Foreskin melanocyte (primary cell): ENCODE measurements at places on chromosomes 13 and 19.

- no peak for DNase-seq
Observed at GRCh38 chr19:1270213-1270853, 1.2 kb downstream of the CIRBP start.

GRCh38 chr13:28161370-28161769 is 23.0 kb downstream of the PAN3 start:
- DNase-seq, result no peak

GRCh38 chr13:95470574-95471366 is 81.8 kb upstream of the CLDN10 start:
- DNase-seq, result no peak

DNA sequence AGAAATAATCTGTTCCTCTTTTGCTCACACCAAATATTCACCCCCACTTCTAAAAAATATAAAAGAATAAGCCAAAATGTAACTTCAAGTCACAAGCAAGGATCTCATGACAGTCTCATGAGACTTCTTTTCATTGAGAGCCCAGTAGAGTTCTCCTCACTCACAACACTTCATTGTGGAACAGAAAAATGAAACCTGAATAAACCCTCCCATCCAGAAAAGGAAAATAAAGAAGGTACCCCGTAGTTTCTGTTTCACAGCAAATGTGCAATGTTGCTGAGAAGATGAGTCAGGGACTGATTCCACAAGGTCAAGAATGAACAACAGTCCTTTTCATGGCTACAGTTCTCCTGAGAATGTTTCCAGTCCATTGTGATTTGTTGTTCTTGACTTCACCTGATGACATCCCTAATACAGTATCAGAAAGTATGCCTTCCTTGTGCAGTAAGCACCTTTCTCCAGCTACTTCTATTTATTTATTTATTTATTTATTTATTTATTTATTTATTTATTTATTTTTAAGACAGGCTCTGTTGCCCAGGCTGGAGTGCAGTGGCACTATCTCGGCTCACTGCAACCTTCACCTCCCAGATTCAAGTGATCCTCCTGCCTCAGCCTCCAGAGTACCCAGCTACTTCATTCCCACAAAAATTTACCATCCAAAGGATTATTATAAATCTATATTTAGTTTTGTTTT is 6.4 kb upstream of the ZNF841 start:
- no peak for DNase-seq

DNA sequence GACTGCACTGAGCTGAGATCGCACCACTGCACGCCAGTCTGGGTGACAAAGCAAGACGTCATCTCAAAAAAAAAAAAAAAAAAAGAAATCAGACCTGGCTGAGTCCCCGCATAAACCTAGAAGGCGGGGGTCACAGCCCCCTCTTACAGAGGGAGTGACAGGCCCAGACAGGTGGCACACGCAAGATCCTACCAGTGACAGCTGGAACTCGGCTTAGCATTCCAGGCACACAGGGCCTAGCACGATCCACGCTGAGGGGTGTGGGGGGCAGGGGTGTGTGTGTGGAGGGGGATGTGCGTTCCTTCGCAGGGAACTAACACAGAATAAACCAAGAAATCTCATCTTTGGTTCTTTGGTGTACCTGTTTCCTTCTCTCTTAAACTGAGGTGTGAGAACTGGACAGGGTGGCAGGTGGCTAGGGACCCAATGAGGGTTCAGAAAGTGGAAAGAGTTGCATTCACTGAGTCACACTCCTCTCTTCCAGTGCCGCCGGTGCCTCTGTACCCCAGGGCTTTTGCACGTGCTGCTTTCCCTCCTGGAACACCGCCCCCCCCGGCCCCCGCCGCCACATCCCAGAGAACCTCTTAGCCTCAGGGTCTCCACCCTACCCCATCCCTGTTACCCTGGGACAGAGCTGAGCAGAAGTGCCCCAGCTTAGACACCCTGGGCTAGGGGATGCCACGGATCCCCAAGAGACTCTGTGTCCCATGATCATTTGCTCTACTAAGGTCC is 5.0 kb downstream of the SGTA start:
- DNase-seq, result no peak

GRCh38 chr13:106348075-106348840 is 187.2 kb downstream of the EFNB2 start:
- DNase-seq, result no peak

DNA sequence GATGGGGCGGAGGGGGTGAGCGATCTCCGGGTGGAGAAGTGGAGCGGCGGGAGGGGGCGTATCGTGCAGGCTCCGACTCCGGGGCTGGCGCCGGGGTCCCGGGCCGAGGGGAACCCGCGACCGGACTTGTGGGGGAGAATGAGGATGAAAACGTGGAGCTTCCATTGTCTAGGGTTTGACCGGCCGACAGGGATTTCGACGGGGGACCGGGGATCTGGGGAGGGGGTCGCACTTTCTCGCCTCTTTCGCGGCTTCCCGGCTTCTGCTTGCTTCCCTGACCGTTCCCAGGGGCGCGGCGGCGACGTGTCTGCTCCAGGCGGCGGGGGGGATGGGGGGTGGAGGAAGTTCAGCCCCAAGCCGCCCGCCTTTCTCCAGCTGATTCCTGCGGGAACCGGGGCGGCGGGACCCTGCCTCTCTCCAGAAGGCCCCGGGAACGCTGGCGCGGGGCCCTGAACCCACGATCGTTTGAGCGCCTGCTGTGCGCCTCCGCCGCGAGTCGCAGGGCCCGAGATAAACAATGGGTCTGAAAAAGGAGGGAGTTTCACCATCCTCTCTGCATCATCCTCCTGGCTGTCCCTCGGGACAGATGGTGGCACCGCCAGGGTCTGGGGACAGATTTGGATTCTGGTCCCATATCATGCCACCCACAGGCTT is 790 bp downstream of the TPM4 start:
- no peak for DNase-seq

GRCh38 chr13:73776151-73776785 is 357.9 kb downstream of the KLF12 start:
- DNase-seq, result no peak

DNA sequence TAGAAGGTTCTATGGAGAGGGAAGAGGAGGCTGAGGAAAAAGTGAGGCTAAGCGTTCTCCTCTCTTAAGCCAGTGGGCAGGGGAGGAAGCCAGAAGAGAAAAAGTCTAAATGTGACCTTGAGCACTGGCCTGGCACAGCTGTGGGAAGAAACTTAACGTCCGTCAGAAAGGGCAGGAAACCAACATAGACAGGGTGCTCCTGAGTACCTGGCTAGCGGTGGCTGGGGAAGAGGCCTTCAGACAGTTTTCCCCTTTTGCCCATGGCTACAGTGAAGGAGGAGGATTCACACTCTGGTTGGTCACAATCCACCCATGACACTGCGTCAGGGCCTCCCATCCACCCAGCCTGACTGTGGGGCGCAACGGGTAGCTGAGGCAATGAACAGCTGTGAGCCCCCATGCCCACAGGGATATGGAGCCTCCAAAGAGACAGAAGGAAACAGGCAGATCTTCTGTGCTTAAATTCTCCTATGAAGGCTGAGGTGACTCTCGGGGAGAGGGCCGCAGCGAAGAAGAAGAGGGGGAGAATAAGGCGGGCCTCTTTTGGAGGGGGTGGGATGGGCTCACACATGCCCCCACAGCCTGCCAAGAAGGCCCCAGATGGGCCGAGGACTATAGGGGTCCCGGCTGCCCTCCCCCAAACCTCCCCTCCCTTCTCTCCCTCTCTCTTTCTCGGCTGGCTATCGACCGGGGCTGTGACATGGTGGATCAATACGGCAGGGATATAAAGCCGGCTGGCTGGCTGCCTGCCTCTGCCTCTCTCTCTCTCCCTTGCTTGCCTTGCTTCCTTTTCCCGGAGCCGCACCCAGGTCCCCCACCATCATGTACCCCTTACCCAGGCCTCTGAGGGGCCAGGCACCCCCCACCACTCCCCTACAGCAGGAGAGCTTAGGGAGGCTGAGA is 19.8 kb upstream of the POU2F2 start:
- no peak for DNase-seq

- DNase-seq, result no peak
Observed at GRCh38 chr13:110285991-110286832, 20.7 kb downstream of the COL4A1 start.

- no peak for DNase-seq
Observed at GRCh38 chr13:75393839-75394520, 88.0 kb downstream of the TBC1D4 start.

GRCh38 chr13:91762957-91763356 is 364.5 kb downstream of the GPC5 start:
- no peak for DNase-seq

DNA sequence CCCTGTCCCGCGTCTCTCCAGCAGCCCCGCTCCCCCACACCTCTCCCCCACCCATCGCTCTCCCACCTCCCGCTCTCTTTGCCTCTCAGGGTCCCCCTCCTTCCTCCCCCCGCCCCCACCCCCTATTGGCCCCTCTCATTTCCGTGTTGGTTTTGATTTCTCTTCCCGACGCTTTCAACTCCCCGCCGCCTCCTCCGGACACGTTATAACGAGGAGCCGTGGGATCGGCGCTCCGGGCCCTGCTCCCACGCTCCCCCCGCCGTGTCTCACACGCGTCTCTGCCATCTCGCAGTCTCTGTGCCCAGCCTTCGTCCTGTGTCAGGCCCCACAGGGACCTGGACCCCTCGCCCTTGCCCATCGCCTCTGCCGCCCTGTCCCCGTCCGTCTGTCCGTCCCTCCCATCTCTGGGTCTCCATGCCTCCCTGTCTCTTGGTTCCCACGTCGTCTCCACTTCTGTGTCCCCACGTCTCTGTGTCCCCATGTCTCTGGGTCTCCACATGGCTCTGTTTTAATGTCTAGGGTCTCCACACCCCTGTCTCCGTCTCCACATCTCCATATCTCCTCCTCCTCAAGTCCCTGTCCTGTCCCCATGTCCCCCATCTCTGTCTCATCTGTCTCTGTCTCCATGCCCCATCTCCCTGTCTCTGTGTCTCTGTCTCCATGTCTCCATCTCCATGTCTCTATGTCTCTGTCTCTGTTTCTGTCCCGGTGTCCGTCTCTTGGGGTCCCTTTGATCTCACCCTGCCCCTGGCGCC is 13.1 kb downstream of the ERFL start:
- DNase-seq, result no peak

GRCh38 chr13:40319699-40320579 is 346.5 kb downstream of the FOXO1 start:
- DNase-seq, result no peak
